Heart left ventricle (tissue), 16 donors: ENCODE measurements at places on chromosomes 6 and 20. TPM values are rescaled to one million over a fixed set of nuclear protein-coding genes. Genes with fewer than 3 reads are reported as not detected.
A peak's percentile ranks its signal among the peaks of the same experiment; 100 is the strongest.

DNA sequence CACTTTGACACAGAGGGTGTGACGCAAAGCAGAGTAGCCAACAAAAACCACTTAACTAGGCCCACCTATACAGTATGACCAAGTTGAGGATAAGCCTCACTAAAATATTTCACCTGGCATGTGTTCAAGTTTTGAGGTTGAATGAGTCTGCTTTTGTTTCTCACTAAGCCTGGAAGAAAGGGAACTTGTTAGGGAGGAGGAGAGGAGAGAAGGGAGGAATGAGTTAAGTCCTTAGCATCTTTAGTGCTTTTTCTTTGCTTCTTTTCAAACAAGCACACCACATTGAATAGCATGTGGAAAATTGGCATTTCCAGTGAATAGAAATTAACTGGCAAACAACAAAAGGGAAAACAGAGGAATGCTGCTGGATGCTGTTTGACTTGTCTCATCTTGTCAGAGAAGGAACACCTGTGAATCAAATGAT, 461.9 kb downstream of the GJA1 start:
- no peak for DNase-seq
- no peaks in the 10 kb centered on the region for H3K4me1 ChIP-seq
- H3K27me3 ChIP-seq, result no peaks in the 10 kb centered on the region
- H3K36me3 ChIP-seq, result no peaks in the 10 kb centered on the region

DNA sequence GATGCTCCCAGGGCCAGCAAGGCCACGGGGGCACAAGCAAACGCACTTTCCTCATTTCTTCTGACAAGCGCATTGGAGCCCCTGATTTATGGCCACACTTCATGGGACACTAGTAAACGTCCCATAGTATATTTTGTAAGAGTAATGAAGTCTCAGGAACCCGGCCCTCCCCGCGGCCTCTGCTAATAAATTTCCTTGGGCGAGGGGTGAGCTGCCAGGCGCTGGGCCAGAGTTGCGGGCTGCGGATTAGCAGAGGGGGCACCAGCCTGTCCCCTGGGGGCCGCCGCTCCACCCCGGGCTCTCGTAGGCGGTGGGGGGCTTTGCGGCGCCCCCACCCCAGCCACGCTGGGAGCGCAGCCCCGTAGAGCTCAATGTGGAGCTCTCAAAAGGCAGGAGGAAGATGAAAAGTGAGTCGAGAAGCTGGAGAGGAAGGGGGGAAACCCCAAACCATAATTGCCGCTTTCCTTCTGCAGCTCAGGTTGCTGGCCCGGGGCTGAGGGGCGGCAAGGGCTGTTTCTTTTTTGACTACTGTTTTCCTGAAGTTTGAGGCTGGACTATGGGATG, 173.6 kb downstream of the CDC5L start:
- no peak overlapping the region for H3K27ac ChIP-seq
- H3K4me3 ChIP-seq, result no peak overlapping the region

- H3K4me1 ChIP-seq, result peaks cover 20% of the 10 kb centered on the region
- no peak for DNase-seq
- H3K36me3 ChIP-seq, result no peaks in the 10 kb centered on the region
- H3K27me3 ChIP-seq, result no peaks in the 10 kb centered on the region
These were observed 160.2 kb downstream of the CARMIL1 start for GRCh38 chr6:25439368-25439767.

DNA sequence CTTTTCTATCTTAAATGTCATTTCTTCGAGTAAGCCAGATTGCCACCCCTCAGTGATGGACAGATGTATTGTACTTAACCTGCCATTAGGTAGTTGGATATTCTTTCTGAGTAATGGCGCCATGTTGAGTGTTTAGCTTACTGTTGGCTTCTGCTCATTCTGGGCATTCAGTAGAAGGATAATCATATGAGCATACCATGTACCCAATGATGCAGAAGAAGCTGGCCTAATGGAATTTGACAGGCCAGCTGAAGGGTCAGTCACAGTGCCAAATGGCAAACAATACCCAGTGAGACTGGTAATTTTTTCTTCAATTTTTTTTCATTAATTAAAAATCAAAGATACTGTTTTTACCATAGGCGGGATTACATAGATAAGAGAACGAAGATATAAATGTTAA, 1010.8 kb upstream of the EYS start:
- H3K36me3 ChIP-seq, result no peaks in the 10 kb centered on the region
- DNase-seq, result no peak
- no peak overlapping the region for H3K27ac ChIP-seq
- no peak overlapping the region for H3K4me3 ChIP-seq

GRCh38 chr6:116291701-116292396, 12.1 kb upstream of the TSPYL1 start:
- H3K27ac ChIP-seq, result no peak overlapping the region
- no peak overlapping the region for H3K4me3 ChIP-seq
- no peaks in the 10 kb centered on the region for H3K27me3 ChIP-seq
- H3K4me1 ChIP-seq, result no peaks in the 10 kb centered on the region

DNA sequence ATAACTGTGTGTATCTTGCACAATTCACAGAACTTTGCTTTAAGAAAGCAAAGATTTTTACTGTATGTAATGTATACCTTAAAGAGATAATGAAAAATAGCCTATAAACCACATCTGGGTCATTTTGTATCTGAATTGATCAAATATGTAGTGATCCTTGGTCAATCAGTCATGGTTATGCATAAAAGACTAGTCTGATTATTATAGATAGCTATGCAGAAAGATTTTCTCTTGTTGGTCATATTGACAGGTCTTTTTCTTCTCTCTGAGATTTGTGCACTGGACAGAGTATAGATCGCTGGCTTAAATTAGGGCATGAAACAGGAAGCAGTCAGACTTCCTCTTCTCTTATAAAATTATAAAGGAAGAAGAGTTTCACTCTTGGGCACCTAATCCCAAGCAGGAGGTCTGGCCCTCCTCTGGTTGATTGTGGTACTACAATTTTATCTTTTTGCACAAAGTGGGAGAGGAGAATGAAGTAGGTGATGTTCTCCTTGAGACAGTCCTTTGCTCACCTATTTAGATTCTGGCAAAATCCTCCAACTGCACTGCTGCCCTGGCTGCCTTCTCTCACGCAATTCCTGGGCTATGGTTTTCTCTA, 380.9 kb upstream of the RGS17 start:
- no peaks in the 10 kb centered on the region for H3K27me3 ChIP-seq
- H3K4me1 ChIP-seq, result no peaks in the 10 kb centered on the region
- H3K36me3 ChIP-seq, result no peaks in the 10 kb centered on the region
- no peak overlapping the region for H3K27ac ChIP-seq

DNA sequence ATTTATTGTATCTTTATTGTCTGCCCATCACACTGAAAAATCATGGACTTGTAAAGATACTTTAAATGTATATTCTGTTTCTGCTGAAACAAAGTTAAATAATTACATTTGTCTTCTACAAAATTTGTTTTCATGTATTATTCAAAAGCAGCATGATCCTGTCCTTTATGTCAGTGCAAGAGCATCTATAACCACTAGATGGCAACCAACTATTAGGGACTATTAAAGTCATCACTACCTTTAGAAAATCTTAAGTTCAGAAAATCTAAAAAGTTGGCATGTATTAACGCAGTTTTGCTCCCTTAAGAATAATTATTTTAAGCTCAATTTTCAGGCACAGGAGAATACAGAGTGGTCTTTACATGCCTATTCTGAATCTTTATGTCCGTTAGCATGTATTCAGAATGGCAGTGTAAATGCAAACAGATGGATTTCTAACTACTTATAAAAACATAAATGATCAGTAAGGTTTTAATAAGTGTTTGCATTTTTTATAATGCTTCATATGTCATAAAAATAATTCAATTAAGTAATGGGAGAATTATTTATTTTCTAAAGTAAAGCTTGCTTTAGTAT, 17.8 kb downstream of the TMEM30A start:
- no peak for DNase-seq
- no peak overlapping the region for H3K4me3 ChIP-seq
- peaks cover 36% of the 10 kb centered on the region for H3K4me1 ChIP-seq
- H3K27ac ChIP-seq, result no peak overlapping the region
- no peaks in the 10 kb centered on the region for H3K27me3 ChIP-seq

- no peak overlapping the region for H3K4me3 ChIP-seq
- no peaks in the 10 kb centered on the region for H3K4me1 ChIP-seq
- H3K27ac ChIP-seq, result no peak overlapping the region
- H3K36me3 ChIP-seq, result no peaks in the 10 kb centered on the region
- no peak for DNase-seq
- H3K27me3 ChIP-seq, result no peaks in the 10 kb centered on the region
These were observed 592.3 kb downstream of the EPHA7 start for GRCh38 chr6:92827104-92827503.

DNA sequence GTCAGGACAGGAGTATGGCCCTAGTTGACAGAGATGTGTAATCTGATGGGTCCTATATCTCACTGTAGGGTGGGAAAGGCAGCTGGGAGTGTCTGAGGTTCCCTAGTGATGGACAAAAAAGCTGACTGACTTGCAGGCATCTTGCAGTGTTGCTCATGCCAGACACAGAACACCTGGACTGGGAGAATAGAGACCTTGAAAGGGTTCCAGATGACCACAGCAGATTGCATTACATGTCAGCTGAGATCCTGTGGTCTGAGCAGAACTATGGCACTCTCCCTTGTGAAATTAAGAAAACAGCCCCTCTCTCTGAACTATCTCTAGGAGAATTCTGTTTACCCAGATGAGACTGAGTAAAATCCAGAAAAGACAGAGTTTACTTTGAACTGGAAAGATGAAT, 212.6 kb upstream of the MAN1A1 start:
- H3K27me3 ChIP-seq, result no peaks in the 10 kb centered on the region
- H3K4me3 ChIP-seq, result no peak overlapping the region
- H3K4me1 ChIP-seq, result no peaks in the 10 kb centered on the region
- no peak overlapping the region for H3K27ac ChIP-seq
- no peaks in the 10 kb centered on the region for H3K36me3 ChIP-seq

DNA sequence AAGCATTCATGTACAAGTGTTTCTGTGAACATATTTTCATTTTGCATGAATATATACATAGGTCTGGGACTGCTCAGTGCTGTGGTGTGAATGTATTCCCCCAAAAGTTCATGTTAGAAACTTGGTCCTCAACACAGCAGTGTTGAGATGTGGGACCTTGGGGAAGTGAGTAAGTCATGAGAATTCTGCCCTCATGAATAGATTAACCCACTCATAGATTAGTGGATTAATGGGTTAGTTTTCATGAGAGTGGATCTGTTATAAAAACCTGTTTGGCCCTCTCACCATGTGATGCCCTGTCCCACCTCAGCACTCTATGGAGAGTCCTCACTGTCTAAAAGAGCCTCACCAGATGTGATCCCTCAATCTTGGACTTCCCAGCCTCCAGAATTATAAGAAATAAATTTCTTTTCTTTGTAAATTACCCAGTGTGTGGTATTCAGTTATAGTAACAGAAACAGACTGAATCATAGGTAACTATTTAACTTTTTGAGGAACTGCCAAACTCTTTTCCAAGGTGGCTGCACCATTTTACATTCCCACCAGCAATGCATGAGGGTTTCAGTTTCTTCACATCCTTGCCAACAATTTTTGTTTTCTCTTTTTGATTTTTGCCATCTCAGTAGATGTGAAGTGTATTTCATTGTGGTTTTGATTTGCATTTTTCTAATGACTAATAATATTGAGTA, 45.3 kb downstream of the QRSL1 start:
- H3K4me3 ChIP-seq, result no peak overlapping the region
- H3K36me3 ChIP-seq, result no peaks in the 10 kb centered on the region
- no peaks in the 10 kb centered on the region for H3K27me3 ChIP-seq
- no peaks in the 10 kb centered on the region for H3K4me1 ChIP-seq

DNA sequence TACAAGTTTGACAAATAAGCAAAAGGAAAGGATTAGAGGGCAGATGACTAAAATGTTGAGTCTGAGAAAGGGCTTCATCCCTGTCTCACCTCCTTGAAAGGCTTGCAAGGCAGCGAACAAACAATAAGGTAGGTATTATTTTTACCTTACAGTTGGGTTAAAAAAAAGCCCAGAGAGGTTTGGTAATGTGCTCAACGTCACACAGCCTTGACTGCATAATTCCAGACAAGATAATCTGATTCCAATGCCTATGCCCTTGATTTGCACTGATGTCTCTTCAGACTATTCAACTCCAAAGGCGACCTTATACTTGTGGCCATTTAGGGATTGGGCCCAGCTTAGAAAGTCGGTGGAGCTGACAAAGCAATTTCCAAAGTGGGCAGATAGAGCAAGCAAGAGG, 1.7 kb downstream of the ARG1 start:
- H3K4me1 ChIP-seq, result no peaks in the 10 kb centered on the region
- H3K36me3 ChIP-seq, result peaks cover 43% of the 10 kb centered on the region
- no peak overlapping the region for H3K4me3 ChIP-seq

DNA sequence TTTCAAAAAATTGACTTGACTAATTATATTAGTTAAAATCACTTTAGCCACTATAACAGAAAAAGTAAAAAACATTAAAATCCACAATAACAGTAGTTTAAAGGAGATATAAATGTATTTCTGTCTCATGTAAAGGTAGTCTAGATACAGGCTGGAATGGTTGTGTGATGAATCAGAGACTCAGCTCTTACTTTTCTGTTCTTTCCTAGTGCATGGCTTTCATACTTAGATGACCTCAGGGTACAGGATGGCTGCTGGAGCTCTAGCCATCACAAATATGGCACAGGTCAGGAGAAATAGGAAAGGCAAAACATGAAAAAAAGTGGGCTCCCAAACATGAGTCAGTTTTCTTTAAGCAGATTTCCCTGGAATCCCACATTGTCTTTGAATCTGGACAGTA, 157.7 kb upstream of the FLRT3 start:
- H3K27me3 ChIP-seq, result no peaks in the 10 kb centered on the region
- no peak overlapping the region for H3K4me3 ChIP-seq
- H3K27ac ChIP-seq, result no peak overlapping the region
- H3K4me1 ChIP-seq, result no peaks in the 10 kb centered on the region
- no peaks in the 10 kb centered on the region for H3K36me3 ChIP-seq

GRCh38 chr6:69392745-69393144, 404.1 kb downstream of the LMBRD1 start:
- no peak overlapping the region for H3K4me3 ChIP-seq
- H3K4me1 ChIP-seq, result no peaks in the 10 kb centered on the region
- no peak for DNase-seq

- DNase-seq, result no peak
- H3K27me3 ChIP-seq, result no peaks in the 10 kb centered on the region
- no peaks in the 10 kb centered on the region for H3K36me3 ChIP-seq
- no peaks in the 10 kb centered on the region for H3K4me1 ChIP-seq
These were observed 770.3 kb upstream of the SLC35B3 start for GRCh38 chr6:9205645-9206044.

DNA sequence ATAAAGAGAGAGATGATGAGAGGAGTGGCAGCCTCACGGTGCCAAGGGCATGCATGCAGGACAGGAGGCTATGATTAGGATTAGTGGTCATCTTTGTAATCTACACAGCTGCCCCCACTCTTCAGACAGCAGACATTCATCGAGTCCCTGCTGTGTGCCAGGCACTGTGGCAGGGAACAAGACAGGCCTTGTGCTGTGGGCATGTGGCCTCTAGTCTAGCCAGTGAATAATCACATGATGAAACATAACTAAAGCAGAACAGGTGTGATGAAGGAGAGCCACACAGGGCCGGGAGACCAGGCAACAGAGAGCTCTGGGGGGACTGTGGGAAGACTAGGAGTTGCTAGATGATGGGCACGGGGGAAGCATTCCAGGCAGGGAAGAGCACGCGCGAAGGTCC, 22.2 kb downstream of the TOX2 start:
- no peak for DNase-seq
- H3K27ac ChIP-seq, result no peak overlapping the region
- no peak overlapping the region for H3K4me3 ChIP-seq
- H3K36me3 ChIP-seq, result no peaks in the 10 kb centered on the region
- H3K27me3 ChIP-seq, result peaks cover 18% of the 10 kb centered on the region
- no peaks in the 10 kb centered on the region for H3K4me1 ChIP-seq

GRCh38 chr6:16322666-16323312, 84.4 kb downstream of the GMPR start:
- peak overlapping the region; percentile 62 for H3K27ac ChIP-seq
- no peaks in the 10 kb centered on the region for H3K27me3 ChIP-seq
- H3K4me1 ChIP-seq, result peaks cover 43% of the 10 kb centered on the region
- H3K36me3 ChIP-seq, result no peaks in the 10 kb centered on the region
- peak; percentile 77 for DNase-seq

The CTCFL gene
- not detected for polyA plus RNA-seq

The KCNS1 gene
- 0.14 TPM for polyA plus RNA-seq

The ARFGEF3 gene
- polyA plus RNA-seq, result 0.65 TPM

The STK4 gene
- 3.2 TPM for polyA plus RNA-seq
